ENCODE measurements at places on chromosomes 11 and 22.

DNA sequence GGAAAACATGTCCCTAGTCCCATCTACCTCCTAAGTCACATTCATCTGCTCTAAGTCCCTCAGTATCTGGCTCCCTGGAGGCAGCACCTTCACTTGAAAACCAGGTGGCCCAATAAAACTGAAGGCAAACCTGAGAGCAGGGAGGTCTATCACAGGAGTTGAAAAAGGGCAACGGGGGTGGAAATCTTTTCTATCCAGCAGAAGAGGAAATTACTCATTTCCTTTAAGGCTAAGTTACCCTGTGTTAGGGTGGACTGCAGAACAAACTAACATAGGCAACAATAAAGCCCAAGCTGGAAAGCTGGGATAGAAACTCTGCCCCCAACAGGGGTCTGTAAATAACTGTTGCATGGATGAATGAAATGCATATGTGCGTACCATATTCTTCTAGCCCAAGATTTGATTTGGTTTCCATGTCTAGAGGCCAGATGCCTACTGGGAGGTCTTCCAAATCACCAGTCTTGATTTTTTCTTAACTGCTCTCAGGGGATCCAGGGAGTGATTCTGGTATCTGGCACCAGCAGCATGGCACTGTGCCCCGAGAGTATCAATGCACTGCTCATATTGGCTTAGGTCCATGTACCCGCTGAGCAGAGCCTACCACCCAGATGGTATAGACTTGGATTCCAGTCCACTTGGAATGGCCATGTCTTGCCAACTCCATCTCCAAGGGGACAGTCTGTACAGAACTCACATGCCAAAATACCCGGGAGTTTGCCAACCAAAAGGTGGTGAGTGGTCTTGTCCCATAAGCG, 350.0 kb upstream of the NCAM1 start:
- no peak for DNase-seq
- H3K36me3 ChIP-seq = no peaks in the 10 kb centered on the region
- H3K27ac ChIP-seq = no peak overlapping the region

DNA sequence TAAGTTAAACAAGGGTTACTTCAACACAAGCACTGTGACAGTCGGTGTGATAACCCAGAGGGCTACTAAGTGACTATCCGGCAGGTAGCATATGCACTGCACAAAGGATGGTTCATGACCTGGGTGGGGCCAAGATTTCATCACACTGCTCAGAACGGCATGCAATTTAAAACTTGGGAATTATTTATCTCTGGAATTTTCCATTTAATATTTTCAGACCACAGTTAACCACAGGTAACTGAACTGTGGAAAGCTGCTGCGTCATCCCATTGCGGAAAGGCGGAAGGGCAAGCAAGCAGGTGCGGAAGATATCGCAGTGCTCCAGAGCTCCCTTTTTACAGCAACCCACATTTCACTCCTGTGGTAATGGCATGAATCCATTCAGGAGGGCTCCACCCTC, 540.8 kb downstream of the INSC start:
- DNase-seq = no peak
- H3K27me3 ChIP-seq = no peaks in the 10 kb centered on the region
- no peak overlapping the region for H3K4me3 ChIP-seq
- no peaks in the 10 kb centered on the region for H3K36me3 ChIP-seq
- H3K27ac ChIP-seq = no peak overlapping the region

DNA sequence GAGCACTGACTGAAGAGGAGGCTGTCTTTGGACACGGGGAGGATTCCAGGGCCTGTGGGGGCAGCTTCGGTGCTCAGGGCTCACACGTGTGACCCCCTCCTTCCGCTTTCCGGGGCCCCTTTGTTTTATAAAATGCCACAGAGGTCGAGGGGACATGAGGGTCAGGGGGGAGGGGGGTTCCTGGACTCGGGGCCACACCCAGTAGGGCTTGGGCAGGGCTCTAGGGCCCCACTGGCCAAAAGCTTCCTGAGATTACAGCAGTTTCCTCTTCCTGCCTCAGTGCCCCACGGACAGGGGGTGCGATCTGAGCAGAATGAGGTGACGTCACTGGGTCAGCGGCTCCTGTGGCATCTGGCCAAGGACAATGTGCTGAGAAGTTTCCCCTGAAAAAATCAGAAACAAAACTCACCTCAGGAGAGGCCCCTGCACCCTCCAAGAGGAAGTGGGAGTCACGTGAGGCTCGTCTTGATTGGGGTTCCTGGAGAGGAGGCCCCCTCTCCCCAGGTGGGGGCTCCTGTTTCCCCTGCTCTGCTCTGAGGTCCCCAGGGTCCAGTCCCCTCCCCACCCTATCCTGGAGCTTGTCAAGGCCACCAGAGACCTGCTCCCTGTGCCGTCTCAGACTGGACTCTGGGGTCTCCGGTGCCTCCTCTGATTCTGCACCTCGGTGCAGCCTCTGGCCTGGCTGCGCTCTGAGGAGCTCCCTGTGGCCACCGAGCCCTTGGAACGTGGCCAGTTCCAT, 6.4 kb upstream of the IFITM3 start:
- H3K27me3 ChIP-seq = peaks cover 3% of the 10 kb centered on the region
- peak; percentile 90 for DNase-seq
- peaks cover 13% of the 10 kb centered on the region for H3K4me1 ChIP-seq
- H3K4me3 ChIP-seq = peak overlapping the region; percentile 36
- no peaks in the 10 kb centered on the region for H3K36me3 ChIP-seq
- peak overlapping the region; percentile 76 for H3K27ac ChIP-seq

DNA sequence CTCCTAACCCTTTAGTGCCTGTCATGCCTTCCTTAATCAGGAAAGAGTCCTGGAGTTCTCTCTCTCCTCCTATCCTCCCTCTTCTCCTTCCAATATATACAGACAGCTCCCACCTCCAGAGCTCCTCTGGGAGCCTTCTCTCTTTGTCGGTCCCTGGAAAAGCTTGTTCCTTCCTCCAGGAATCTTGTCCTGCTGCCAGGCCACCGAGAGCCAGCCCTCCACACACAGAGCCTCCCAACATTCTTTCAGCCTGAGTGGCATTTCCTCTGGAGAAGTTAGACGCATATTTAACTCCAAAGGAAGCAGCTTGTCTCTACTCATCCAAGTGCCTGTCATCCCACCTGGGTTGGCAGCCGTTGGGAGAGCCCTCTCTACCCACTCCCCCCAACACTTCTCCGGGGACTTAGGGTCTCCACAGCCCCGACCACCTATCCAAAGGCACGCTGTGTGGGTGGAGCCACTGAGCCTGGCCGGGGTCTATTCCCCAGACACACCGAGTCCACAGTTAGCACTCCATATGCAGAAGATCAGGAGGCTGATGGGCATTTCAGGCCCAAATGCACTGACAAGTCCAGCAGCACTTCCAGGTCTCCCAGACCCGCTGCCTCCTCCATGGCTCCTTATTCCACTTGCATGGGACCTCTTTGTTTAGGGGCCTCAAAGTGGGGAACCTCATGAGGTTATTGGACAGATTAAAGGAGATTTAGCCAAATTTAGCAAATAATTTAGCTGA, 31.1 kb downstream of the DKK3 start:
- H3K36me3 ChIP-seq = no peaks in the 10 kb centered on the region
- DNase-seq = peak; percentile 76
- no peak overlapping the region for H3K4me3 ChIP-seq
- peak overlapping the region; percentile 56 for H3K27ac ChIP-seq
- H3K27me3 ChIP-seq = no peaks in the 10 kb centered on the region
- H3K4me1 ChIP-seq = peaks cover 33% of the 10 kb centered on the region

DNA sequence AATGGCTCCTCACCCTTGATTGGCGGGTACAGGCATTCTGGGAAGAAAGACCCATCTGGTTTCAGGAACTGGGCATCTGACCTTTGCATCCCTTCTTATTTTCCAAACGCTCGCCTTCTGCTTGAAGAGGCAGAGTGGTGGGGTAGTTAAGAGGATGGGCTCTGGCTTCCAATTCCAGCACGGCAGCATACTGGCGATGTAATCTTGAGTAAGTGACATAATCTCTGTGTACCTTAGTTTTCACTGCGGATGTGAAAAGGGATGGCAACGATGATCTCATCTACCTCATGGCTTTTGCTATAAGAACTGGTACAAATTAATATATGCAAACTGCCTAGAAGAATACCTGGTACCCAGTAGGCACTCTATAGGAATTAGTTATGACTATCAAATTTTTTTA, 10.0 kb upstream of the TIMP3 start:
- H3K4me3 ChIP-seq = no peak overlapping the region
- no peaks in the 10 kb centered on the region for H3K36me3 ChIP-seq
- H3K4me1 ChIP-seq = no peaks in the 10 kb centered on the region
- no peak overlapping the region for H3K27ac ChIP-seq

DNA sequence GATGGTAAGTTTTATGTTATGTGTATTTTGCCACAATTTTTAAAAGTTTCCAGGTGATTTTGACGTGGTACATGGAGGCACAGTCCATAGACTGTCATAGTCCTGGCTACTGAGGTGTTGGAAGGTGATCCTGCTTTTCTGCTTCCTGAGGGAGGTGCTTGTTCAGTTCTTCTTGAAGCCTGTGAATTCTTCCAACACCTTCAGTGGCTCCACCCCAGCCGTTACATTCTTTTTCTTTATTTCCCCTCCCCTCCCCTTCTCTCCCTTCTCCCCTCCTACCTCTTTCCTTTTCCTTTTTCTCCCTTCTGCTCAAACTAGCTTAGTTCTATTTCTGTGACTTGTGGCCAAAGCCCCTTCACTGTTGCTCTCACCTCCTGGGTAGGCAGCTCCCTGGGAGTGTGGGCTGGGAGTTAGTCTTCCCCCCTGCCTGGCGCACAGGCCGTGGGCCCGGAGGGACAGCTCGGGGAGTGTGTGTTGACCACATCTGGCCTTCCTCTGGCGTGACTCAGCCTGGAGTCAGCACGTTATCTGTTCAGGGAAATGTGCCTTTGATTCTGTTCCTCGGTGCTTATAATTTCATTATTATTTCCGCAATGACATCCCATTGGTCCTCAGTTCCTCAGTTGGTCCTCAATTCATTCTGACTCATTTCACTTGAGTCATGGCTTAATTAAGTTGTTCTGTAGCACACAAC, 566.2 kb downstream of the TBC1D22A start:
- no peak overlapping the region for H3K4me3 ChIP-seq
- no peaks in the 10 kb centered on the region for H3K36me3 ChIP-seq
- DNase-seq = peak; percentile 58
- H3K4me1 ChIP-seq = no peaks in the 10 kb centered on the region

- peaks cover 32% of the 10 kb centered on the region for H3K4me1 ChIP-seq
- H3K27me3 ChIP-seq = no peaks in the 10 kb centered on the region
- peaks cover 60% of the 10 kb centered on the region for H3K36me3 ChIP-seq
- H3K4me3 ChIP-seq = no peak overlapping the region
Observed at GRCh38 chr11:36499315-36499714, 10.8 kb downstream of the TRAF6 start.

- no peak overlapping the region for H3K4me3 ChIP-seq
- no peak for DNase-seq
- H3K36me3 ChIP-seq = no peaks in the 10 kb centered on the region
- H3K4me1 ChIP-seq = no peaks in the 10 kb centered on the region
- H3K27me3 ChIP-seq = peaks cover 9% of the 10 kb centered on the region
- H3K27ac ChIP-seq = no peak overlapping the region
Observed at GRCh38 chr22:30212996-30213441, 33.5 kb downstream of the LIF start.

DNA sequence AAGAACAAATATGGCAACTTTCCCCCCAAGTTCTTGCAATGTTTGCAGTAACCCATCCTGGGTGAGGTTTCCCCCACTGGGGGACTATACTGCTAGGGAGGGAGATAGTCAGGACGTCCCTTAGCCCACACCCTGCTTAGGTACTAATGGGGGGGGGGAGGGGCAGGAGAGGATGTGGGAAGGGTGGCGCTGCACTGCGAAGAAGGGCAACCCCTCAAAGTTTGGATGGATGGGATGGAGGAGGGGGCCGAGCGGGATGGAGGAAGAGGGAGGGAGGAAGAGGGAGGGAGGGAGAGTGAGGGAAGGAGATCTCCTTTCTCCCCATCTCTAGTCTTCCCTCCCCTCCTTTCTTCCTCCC, 100.6 kb upstream of the HSD17B12 start:
- DNase-seq = no peak
- peaks cover 36% of the 10 kb centered on the region for H3K4me1 ChIP-seq
- H3K36me3 ChIP-seq = no peaks in the 10 kb centered on the region
- H3K27me3 ChIP-seq = peaks cover 98% of the 10 kb centered on the region
- H3K27ac ChIP-seq = no peak overlapping the region

DNA sequence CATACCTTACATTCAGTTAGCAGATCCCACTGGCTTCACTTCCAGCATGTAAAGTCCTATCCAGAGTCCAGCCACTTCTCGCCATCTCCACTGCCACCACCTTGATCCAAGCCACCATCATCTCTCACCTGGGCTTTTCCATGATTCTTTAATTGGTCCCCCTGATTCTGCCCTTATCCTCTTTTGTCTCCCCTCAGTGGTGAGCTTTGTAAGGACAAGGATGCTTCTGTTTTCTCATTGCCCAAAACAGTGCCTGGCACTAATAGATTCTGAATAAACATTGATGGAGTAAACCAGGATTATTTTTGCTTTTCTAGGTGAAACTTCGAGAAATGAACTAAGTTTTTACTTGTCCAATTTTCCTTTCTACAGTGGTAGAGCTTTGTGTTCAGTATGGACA, 4.4 kb downstream of the POLA2 start:
- peaks cover 6% of the 10 kb centered on the region for H3K4me1 ChIP-seq
- no peak overlapping the region for H3K27ac ChIP-seq
- DNase-seq = no peak

DNA sequence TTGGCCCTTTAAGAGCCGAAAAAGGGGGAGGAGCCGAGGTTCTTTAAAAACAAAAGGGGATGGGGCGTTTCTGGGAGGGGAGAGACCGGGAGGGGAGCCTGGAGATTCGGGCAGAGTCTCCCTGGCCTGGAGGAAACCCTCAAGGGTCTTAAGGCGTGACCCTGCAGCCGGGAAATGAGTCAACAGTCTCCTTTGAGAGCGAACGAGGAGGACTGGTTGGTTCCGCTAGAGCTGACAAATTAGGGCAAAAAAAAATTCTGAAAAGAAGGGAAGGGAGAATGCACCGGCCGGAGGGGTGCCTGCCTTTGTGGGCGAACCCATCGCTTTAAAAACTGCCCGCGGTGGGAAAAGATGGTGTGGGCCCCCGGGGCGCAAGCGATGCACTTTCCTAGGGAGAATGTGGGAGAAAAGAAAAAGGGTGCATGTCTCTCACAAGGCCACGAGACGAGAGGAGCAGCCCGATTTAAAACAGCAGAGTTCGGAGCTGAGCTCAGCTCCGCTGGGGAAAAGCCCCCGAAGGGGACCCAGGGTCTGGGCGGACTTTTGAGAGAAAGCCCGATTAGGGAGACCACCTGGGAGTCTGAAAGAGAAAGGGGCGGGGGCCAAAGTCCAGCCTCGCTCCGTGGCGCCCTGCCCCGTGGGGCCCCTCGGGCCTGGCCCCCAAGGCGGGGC, 874 bp downstream of the ZFTA start:
- peak overlapping the region; percentile 68 for H3K27ac ChIP-seq
- H3K4me3 ChIP-seq = peak overlapping the region; percentile 87
- peaks cover 5% of the 10 kb centered on the region for H3K4me1 ChIP-seq
- peak; percentile 62 for DNase-seq

DNA sequence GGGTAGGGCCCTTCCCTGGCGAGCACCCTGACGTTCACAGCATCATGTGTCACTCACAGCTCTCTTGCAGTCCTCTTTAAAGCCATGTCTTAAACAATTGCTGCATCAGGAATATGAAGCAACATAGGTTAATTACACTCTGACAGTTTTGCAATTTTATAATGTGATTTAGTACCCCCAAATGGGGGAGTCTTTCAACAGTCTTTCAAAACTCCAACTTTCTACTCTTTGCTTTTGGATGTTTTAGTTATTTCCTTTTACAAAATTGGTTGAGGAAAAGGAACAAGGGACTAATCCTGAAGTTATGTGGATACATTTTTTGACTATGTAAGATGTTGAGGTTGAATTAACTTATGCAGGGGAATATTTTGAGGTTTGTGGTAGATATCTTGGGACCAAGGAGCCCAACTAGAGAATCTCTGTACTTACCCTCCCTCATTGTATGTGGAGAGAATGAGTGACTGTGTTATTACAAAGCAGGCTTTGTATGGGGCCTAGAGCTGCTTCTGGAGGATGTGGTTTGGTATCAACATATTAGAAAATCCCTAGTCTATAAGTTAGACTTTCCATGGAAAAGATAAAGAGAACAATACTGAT, at the start of gene MMP8:
Gene MMP8 (minus strand): TSS at position 51 of the 597 bp plus-strand sequence. CDS start 99 bp downstream, outside the sequence.
- H3K4me3 ChIP-seq = no peak within 1 kb of the TSS
- no peak within 1 kb of the TSS for H3K27ac ChIP-seq

Measured in psoas muscle (tissue), 8 donors.